ENCODE measurements at places on chromosomes 13 and 19. TPM values are rescaled to one million over a fixed set of nuclear protein-coding genes. Genes with fewer than 3 reads are reported as not detected.

DNA sequence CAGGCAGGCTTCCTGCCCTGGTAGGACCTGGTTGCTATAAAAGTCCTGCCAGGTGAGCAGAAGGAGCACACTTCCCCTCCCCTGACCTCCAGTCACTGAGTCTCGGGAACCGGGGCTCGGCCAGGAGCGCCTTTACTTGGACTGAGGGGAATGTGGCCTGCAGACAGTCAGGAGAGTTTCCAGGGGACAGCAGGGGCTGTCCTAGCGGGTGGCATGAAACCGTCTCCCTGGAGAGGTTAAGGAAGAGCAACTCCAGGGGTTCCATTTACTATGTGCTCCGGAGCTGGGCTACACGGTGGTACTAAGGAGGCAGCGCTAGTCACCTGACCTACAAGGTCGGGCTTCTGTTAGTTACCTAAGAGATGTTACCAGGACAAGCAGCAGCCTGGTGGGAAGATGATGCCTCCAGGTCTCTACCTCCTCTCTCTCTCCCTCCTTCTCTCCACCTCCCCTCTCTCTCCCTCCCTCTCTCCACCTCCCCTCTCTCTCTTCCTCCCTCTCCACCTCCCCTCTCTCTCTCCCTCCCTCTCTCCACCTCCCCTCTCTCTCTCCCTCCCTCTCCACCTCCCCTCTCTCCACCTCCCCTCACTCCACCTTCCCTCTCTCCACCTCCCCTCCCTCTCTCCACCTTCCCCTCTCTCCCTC, 4.1 kb upstream of the CNOT3 start:
- DNase-seq, result peak; percentile 63

DNA sequence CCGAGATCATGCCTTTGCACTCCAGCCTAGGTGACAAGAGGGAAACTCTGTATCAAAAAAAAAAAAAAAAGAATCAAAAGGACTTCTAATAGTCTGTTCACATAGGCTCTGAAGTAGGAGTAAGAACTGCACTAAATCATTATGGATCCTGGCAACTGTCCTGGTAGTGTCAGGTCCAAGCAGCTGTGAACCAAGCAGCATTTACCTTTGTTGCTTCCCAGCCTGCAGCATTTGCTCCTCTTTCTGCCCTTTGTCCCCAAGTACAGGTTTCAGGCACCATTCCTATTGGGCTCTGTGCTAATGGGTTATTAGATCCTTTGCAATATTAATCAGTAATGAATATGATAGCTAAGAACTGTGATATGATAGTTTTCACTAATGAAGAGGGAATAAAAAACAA, 77.4 kb upstream of the NBEA start:
- no peak for DNase-seq

GRCh38 chr13:82614086-82614485, 1268.2 kb downstream of the SLITRK1 start:
- no peak for DNase-seq

Gene SPACA4
- total RNA-seq, result not detected
